Stimulated activated CD4-positive, alpha-beta T cell treated with anti-CD3 and anti-CD28 coated beads, Interleukin-2, amount 100 ng/mL, for 24 hours (primary cell): ENCODE measurements at places on chromosomes 2 and 18.

DNA sequence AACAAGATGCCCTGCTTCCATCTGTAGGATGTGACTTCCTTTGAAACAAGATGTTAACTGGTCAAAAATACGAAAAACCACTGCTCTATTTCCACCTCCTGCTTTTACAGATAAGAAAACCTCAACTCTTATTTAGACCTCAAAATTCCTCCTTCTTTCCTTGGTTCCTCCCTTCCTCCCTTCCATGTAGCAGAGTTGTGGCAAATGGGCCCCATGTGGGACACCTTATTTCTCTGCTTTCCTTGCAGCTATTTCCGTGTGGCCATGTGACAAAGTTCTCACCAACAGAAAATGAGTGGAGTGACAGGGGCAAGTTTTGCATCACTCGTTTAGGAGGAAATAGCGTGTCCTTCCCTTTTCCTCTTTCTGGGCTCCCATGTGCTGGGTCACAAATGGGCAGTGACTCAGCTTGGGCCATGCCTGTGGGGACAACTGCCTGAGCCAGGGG is 69.4 kb upstream of the SMAD2 start:
- no peak for DNase-seq

DNA sequence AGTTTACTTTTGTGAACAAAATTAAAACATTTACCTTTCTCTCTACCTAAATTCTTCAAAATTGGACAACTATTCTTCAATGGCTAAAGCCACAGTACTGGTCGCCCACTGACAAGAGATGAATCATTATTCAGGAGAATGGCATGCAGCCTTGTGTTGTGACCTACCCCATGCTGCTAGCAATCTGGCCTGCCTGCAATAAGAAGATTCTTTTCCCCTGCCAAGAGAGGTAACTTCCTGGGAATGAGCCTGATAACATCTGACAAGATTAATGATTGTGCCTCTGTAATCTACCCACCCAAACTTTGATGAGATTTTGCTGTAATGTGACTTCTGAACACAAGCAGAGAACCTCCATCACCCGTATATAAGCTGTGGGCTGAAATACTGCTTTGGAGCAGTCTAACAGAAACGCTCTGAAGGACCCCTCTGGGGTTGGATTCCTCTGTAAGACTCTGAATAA is 47.0 kb upstream of the ST3GAL5 start:
- no peak for DNase-seq

DNA sequence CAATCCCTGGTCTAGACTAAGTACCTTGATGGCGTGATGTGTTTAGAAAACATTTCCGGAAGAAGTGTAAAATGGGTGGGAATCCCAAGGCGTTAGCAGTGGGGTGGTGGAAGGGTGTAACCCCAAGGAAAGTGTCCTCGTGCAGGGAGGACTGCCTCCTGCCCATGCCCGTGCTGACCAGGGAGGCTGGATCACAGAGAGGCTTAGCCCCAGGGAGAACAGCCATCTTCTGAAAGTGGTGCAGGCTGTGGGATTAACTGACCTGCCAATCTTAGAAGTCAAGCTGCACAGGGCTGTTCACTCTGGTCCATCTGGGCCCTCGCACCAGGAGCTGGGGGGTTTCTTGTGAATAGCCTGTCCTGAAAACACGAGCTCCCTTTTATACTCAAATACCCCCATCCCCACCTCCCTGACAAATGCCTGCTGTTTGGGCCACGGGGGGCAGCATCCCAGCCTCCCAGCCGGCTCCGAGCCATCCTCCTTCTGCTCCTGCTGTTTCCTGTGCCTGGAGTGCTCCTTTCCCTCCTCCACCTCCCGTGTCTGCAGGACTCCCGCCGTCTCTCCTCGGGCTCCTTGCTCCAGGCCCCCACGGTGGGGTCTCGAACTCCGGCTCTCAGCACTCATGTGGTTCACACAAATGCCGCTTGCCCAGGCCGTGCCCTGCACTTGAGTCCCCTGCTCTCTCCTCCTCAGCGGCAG is 52.1 kb upstream of the PXDN start:
- DNase-seq = no peak

DNA sequence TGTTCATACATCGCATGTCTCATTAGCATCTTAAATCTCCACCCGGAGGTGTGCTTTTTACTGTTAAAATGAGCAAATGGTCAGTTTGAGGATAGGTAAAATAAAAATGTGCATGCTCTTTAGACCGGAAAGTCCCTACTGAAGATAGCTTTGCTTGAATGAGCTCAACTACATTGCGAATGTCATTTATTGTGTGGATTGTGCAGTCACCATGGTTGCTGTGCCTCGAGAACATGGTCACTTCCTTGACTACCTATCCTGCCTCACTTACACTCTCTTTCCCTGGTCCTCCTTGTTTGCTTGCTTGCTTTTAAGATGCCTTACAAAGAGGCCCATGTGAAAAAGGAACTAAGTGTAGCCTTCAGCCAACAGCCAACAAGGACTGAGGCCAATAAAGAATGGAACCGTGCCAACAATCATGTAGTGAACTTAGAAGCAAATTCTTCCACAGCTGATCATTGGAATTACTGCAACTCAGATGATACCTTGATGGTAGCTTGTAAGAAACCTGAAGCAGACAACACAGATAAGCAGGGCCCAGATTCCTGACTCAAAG is 72.2 kb upstream of the BARD1 start:
- no peak for DNase-seq

GRCh38 chr2:206071807-206072206 is 14.2 kb downstream of the INO80D start:
- no peak for DNase-seq

- no peak for DNase-seq
These were observed 298.8 kb upstream of the FANCL start for GRCh38 chr2:58539973-58540372.

GRCh38 chr2:148552675-148553331 is 91.7 kb upstream of the EPC2 start:
- no peak for DNase-seq

DNA sequence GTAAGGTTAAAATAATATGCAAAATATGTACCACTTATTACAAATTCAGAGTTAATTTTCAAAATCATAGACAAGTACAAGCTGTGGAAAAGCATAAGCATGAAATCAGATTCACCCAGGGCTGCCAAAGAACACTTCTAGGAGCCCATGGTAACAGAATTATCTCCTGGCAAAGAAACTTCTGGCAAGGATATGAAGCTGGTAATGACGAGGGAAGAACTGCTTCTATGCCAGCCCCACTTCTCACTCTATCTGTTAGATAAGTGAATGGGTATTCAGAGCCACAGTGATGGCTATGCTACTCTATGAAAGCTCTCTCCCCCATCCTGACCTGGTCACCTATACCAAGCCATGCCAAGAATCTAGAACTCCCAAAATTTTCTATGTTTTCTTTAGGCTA is 36.9 kb upstream of the PDE1A start:
- DNase-seq = no peak

DNA sequence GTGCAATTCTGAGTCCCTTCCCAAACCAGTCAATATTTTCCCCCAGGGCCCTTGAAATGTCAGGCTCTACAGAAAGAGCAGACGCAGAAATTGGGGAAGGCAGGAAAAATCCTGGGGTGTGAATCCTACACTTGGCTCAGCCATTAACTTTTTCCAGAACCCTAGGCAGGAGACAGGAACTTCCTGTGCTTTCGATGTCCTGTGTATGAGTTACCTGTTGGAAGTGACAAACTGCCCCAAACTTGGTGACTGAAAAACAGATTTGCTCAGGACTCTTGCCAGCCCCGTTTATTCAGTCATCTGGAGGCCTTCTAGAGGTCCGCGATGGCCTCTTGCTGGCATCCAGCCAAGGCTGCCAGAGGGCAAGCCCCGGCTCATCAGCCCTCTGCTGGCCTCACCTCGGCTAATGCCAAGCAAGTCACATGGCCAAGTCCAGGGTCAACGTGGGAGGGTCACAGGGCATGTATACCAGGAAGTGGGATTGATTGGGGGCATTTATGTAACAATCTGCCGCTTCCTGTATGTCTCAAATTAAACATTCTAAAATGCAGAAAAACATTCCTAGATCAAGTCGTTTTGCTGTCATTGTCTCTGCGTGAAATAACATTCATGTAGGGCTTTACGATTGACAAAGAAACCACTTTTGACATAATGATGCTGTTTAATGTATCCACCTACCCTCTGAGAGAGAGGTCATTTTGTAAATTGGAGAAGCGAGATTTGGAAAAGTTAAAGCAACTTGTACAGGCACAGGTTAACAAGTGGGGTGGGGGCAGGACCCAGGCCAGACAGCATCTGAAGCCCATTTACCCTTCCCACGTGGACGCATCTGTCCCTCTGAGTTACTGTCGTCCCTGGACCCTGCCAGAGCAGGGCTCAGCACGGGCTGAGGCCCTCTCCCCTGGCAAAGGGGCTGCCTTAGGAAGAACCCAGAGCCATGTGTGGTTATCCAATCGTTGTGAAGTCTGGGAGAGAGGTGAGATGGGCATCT is 179.4 kb downstream of the INHBB start:
- DNase-seq = no peak

- no peak for DNase-seq
These were observed 51.1 kb upstream of the RAPH1 start for GRCh38 chr2:203586206-203586605.

GRCh38 chr18:26901020-26901419 is 35.5 kb upstream of the AQP4 start:
- DNase-seq = no peak

DNA sequence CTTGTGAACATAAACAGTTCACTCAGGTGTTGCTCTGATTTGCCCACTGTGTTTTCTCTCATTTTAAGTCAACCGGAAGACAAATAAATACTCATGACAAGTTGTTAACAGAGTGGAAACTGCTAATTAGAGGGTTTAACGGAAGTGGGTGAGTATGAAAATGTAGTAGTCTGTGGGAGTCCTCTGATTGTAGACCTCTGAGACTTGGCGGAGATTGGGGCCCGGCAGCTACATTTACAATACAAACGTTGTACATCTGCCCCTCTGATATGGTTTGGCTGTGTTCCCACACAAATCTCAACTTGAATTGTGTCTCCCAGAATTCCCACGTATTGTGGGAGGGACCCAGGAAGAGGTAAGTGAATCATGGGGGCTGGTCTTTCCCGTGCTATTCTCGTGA is 107.3 kb upstream of the FAM98A start:
- DNase-seq = no peak

DNA sequence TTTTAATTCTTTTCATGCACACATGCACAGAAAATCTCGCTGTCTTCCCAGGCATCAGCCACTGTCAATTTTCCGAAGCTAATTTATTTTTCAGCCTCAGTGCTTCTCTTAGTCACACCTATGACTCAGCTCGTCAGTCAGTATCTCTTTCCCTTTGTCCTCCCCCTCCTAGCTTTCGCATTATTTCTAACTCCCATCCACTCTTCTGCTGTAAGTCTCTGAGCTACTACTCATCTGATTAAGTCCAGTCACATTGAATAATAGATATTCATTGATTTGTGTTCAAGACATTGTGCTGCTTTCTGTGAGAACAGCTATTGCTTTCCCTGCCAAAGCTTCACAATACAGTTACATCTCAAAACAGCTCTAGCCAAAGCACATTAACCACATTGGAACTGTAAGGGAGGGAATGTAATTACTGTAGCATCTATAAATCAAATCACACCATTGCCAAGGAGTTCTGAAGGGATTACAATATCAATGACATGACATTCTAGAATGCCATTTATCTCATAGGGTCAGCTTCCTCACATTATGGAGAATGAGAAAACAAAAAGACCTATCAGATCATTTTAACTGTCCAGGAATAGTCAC is 89.4 kb downstream of the SCN3A start:
- DNase-seq = no peak

- no peak for DNase-seq
These were observed 193.0 kb upstream of the NETO1 start for GRCh38 chr18:73060666-73061288.

GRCh38 chr18:70671889-70672565 is 383.2 kb downstream of the SOCS6 start:
- DNase-seq = no peak

- no peak for DNase-seq
These were observed 20.0 kb downstream of the PASK start for GRCh38 chr2:241129086-241129871.

DNA sequence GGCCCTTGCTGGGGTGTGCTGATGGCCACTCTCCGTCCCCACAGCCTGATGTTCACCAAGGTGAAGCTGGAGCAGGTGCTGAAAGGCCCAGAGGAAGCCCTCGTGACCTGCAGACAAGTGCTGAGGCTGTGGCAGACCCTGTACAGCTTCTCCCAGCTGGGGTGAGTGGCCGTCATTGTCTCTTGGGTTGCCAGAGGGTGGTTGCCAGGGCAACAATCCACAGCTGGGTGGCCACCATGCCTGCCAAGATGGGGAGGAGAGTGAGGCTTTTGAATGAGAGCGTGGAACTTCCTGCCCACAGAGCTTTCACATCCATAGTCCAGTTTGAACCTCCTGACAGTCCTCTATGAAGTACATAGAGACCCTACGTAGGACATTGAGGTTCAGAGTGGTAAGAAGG is 108.8 kb downstream of the STPG4 start:
- DNase-seq = no peak

DNA sequence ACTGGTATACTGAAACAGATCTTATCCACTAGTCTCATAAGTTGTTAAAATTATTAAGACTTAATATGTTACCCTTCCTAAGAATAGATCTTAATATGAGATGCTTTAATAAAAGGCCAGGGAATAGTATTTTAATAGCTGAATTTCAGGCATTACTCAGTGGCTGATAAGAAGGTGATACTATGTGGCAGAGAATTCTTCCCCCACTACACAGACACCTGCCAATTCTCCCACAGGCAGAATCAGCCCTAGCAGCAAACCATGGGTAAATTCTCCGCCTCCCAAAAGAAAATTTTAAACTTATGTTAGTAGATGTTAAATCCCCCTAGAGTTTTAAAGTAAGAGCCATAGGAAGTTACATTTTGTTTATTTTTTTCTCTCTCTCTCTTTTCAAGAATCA is 888.8 kb downstream of the LRP1B start:
- DNase-seq = no peak

DNA sequence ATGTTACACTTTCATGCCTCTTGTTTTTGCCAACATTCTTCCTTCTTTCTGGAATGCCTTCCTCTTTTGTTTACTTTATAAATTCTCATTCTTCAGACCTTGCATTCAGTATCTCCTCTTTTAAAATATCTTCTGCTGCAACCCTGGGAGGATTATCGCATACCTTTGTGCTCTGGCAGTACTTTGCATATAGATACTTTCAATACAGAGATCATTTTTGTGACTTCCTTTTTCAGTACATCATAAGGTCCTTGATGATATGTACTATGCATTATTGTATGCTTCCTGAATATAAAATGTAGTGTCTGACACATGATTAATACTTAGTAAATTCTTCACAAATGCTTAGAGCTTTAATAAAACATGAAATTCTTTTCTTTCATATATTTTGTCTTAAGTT is 538.7 kb downstream of the TRIB2 start:
- DNase-seq = no peak

DNA sequence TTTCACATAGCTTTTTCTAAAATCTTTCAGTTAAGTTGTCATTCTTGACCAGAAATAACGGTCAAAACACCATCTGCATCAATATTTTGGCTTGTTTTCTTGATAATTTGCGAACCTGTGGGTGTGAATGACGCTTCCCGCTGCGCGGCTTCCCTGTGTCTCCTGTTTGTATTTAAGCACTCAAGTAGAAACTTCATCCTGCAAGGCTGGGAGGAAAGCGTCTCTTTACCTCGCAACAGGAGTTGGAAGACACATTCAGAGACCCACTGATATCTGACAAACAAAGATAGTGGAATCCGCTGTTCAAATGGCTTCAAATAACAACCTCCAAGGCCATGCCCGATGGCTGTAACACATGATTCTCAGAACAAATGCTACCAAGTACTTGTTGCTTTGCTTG is 704.9 kb downstream of the DCDC2C start:
- DNase-seq = no peak
